CD4-positive, alpha-beta T cell treated with Interleukin-6 for 4 hours (primary cell): ENCODE measurements at places on chromosomes 6 and 20.

DNA sequence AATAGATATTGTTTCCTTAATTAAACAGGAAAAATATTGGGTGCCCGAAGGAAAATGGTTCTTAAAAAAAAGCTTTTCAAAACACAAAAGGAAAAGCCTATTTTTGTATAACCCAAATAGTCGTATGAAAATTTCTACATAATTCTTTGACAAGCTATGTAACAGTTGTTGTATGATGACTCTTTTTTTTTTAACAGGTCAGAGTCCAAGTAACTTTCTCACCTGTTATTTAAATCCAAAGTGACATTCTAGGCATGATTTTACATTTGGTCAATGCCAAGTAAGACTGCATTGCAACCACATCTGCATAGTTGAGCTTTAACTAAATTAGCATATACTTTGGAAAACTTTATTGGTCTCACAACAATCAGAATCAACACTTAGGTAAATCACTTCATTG is 24.1 kb downstream of the GSTA2 start:
- no peak for DNase-seq

DNA sequence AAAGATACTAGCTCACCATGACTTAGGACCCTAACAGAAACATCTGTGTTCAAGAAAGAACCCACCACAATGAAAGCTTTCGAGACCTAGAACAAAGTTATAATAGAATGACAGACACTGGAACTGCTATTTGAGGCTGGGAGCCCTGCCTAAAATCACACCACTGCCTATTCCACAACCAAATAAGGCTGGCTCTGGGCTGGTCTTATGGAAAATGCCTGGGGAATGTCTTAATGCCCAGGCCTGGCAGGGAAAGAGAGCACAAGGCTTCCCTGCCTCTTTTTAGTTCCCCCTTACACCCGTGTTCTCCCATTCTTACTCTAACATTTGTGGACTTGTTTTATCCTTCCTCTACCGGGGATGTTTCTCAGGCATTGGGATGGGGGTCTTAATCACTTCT is 5.6 kb upstream of the METTL24 start:
- no peak for DNase-seq

DNA sequence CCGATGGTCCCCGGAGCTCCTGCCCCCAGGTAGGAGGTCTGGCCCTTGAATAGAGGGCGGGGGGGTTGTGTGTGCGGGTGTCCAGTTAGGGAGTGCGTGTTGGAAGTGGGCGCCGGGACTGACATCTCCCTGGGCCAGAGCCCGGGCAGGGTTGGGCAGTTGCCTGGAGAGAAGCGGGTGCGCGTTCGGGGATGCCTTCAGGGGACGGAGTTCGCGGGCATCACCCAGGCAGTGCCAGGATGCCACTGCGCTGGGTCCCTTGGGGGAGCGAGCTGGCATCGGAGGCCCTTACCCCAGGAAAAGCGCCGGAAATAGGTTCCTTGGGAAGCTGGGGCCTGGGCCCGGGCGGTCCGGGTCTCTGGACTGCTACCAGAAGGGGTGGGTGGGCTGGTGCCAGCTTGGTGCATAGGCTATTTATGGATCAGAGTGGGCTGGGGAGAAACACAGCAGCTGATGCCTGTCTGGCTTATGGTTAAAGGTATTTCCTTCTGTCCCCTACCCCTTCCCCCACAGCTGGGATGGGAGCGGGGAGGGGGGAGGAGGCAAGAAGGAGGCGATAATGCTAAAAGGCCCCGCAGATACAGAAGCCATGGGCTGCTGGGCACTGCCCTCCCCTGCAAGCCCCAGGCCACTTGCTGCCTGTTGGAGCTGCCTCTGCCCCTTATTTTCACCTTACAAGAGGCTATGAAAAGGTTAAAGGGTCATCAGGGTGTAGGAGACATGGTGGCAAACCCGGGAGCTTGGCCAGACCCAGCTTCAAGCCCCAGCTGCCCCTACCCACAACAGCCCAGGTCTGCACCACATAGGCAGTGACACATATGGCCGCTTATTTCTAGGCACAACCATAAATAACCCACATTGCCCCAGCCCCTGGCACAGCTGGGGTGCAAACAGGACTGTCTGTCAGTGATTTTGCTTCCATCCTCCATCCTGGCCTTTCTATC is 638 bp downstream of the PACSIN1 start:
- no peak for DNase-seq

GRCh38 chr6:29426654-29427053 is 11.9 kb downstream of the OR12D1 start:
- no peak for DNase-seq

DNA sequence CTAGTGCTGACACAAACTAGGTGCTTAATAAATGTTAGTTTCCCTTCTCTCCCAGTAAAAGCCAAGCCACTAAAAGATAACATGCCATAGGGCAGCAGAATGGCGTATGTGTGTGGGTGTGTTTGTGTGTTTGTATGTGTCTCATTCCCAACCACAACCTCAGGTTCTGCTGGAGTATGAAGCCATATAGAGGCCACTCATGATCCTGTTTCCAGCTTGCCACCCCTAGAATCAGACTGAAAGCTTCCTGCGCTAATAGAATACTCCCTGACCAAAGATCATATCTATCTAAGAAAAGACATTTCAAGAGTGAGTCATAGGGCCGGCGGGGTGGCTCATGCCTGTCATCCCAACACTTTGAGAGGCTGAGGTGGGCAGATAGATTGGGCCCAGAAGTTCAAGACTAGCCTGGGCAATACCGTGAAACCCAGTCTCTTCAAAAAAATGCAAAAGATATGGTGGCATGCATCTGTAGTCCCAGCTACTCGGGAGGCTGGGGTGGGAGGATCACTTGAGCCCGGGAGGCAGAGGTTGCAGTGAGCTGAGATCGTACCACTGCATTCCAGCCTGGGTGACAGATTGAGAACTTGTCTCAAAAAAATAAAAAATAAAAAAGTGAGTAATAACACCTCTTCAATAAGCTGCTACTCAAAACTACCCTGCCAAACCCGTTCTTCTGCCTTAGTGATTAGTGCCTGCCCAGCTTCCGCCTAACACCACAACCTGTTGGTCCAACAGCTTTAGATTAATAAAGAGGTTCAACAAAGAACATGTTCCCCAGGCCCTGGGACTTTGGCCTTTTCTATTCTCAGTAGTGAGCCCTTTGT is 11.8 kb upstream of the SNRPC start:
- DNase-seq = no peak

DNA sequence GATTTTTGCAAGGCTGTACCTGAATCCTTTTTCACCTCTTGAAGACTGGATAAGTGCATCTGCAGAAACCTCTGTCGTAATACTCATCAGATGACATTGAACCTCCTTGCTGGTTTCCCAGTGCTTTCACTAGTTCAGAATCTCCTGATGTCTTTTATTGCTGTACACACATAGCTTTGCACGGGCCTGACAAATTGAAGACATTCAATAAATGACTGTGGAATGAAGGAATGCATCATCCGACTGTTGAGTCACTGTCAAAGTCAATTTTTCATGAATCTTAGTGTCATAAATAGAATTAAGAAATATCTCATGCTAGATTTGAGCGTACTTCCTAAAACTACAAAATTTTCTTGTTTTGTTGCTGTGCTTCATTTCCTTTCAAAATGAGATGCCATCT is 598.2 kb upstream of the MAP3K7 start:
- no peak for DNase-seq

- DNase-seq = no peak
Measured at GRCh38 chr6:100228437-100228833, 234.4 kb upstream of the MCHR2 start.

DNA sequence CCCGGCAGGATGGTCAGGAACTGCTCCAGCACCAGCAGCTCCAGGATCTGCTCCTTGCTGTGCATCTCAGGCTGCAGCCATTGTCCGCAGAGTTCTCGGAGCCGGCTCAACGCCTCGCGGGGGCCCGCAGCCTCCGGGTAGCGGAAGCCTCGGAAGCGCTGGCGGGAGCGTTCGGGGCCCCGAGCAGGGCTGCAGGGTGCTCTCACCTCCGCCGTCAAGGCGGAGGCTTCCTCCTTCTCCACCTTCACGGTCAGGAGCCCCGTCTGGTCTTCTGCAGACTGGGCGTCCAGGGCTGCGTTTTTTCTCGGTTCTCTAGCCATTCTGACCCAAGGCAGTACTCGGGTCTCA is 434 bp downstream of the ZKSCAN4 start:
- DNase-seq = peak; percentile 46

GRCh38 chr6:118752803-118753202 is 101.4 kb upstream of the CEP85L start:
- DNase-seq = no peak

DNA sequence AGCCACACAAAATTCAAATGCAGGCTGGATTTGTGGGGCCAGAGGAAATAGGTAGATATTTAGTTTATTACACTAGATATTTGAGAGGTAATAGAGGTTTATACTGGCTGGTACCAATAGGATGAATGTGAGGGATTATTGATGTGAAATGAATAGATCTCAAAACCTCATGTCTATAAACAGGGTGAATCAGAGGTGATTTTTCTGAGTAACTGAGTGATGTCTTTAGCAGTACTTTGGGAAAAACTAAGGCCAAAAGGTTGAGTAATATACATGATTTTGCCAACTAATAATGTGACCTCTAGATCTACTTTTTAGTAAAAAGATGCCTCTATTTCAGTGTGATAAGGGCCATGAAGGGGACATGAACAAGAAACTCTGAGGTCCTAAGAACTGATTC is 86.8 kb downstream of the HAO1 start:
- no peak for DNase-seq

DNA sequence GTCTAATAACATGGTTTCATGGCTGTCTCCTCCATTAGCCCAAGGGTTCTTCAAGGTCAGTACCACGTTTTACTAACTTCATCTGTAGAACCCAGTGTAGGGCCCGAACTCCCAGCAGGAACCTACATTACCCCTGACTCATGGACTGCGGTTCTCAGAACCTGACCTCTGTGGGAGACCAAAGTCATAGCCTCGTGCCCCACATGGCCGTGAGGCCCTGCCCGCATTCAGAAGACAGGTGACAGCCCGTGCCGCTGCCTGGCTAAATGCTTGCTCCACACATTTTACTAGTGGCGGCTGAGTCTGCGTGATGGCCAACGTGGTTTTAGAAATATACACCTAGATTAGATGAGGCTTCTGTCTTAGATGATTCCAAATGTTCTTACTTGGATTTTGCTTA is 94.9 kb downstream of the CDH4 start:
- DNase-seq = no peak

- DNase-seq = peak; percentile 53
Measured at GRCh38 chr6:53244958-53245357, 96.3 kb upstream of the GCM1 start.

GRCh38 chr20:50251992-50252511 is 61.4 kb downstream of the CEBPB start:
- DNase-seq = no peak

DNA sequence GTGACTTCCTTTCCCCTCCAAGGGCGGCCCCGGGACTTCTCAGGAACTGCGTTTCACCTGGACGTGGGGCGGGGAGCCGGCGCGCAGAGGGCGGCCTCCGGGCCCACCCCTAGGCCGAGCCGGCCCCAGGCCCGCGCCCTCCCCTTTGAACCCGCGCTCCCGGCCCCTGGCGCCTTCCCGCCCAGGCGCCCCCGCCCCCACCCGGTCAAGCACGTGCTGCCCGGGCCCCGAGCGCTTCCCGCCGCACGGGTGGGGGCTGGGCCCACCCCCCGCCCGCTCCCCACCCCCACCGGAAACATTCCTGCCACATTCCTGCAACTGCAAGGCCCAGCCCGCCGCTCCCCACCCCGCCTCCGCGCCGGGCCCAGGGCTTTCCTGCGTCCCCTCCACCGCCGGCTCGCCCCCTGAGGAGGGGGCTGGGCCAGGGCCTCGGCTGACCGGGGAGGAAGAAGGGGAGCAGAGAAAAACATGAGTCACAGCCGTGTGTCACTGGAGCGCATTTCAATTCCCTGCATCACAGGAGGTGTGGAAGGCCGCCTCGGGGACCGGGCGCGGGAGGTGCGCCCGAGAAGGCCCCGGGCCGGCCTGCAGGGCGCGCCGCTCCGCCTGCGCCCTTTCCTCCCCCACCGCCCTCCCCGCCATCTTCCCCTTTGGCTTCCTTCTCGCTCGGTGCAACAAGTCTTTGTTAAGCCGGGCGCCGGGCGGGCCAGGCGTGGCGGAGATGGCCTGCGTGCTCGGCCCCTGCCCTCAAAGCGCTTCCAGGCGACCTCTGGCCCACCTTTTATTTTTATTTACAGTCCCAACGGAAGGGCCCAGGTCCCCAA is 1.2 kb upstream of the HMGA1 start:
- peak; percentile 82 for DNase-seq

DNA sequence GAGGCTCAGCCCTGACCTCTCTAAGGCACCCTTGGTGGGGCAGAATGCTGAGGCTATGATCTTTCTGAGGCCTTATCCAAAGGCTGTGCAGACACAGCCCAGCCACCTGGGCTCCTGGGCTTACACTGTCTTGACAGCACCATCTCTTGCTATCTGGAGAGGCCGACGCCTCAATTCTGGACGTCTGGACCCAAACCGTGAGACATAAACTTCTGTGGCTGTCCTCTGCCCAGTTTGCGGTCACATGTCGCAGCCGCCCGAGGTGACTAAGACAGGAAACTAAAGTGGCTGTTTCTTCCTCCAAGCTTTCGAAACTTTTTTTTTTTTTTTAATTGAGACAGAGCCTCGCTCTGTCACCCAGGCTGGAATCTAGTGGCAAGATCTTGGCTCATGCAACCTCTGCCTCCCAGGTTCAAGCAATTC is 49.3 kb downstream of the PRR18 start:
- peak; percentile 72 for DNase-seq

- no peak for DNase-seq
Measured at GRCh38 chr20:33874129-33874528, 63.0 kb downstream of the CHMP4B start.

DNA sequence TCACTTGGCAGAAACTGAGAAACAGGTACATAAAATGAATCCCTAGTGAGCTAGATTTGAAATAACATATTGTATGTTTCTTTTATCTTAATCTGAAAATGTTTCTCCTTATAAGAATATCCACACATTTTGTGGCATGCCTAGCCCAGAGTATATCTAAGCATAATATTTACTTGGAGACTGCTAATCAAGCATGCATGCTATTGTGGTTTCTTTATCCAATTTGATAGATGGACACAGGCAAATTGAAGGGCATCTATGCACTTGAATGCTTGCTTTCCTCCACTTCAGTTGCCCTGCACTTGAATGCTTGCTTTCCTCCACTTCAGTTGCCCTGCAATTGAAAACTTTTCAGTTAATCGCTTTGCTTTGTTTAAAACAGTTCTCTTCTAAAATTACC is 729.8 kb downstream of the TBC1D32 start:
- DNase-seq = no peak

- DNase-seq = no peak
Measured at GRCh38 chr6:133466680-133467079, 225.5 kb downstream of the EYA4 start.

- no peak for DNase-seq
Measured at GRCh38 chr20:50862546-50862945, 67.7 kb downstream of the BCAS4 start.

DNA sequence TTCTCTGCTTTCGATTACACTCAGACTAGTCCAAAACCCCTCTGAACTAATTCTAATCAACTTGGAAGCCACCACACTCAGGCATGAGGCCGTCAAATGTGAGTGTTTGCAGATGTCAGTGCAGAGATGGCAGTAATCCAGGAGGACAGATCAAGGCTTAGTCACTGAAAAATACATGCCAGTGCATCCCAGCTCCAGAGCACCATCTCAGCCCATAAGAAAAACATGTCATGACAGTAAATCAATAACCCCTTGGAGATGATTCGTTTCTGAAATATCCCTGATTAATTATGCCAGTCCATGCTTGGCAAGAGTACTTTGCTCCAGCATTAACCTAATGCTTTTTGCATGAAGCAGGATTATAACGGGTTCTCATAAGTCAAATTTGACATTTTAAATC is 179.5 kb downstream of the ADAT2 start:
- DNase-seq = no peak

GRCh38 chr6:110567957-110568696 is 91.7 kb upstream of the SLC22A16 start:
- DNase-seq = no peak
